ENCODE measurements at places on chromosomes 6 and 20. TPM values are rescaled to one million over a fixed set of nuclear protein-coding genes. Genes with fewer than 3 reads are reported as not detected.

The ZNF217 gene
- total RNA-seq, result 41.1 TPM

The BPIFA3 gene
- total RNA-seq, result not detected

The CAPN11 gene
- not detected for total RNA-seq

The KIF6 gene
- 0.21 TPM for total RNA-seq

The FKBP1C gene
- total RNA-seq, result under 0.01 TPM

The ULBP2 gene
- total RNA-seq, result 11.1 TPM

The LY86 gene
- total RNA-seq, result not detected

The COL11A2 gene
- 0.43 TPM for total RNA-seq

The TXLNB gene
- not detected for total RNA-seq

The PARD6B gene
- 19.0 TPM for total RNA-seq
